ENCODE measurements at places on chromosomes 6 and 20.

GRCh38 chr6:79338493-79338892 is 104.0 kb upstream of the HMGN3 start:
- DNase-seq = no peak

GRCh38 chr6:10588562-10589428 is 67.6 kb downstream of the GCNT2 start:
- no peak for DNase-seq

DNA sequence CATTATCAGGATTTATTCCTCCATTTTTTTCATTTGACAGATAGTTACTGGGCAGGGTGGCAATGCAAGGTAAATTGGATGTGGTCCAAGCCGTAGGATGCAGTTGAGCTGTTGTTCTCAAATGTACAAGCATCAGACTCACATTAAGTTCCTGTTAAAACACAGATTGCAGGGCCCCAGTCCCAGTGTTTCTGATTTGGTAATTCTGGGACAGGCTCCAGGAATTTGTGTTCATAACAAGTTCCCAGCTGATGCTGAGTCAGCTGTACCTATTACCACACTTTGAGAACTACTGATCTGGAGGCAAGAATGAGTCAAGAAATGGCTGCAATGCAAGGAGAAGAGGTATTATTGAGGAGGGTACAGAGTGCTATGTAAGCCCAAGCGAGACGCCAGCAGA is 11.7 kb downstream of the TMEM244 start:
- DNase-seq = no peak

DNA sequence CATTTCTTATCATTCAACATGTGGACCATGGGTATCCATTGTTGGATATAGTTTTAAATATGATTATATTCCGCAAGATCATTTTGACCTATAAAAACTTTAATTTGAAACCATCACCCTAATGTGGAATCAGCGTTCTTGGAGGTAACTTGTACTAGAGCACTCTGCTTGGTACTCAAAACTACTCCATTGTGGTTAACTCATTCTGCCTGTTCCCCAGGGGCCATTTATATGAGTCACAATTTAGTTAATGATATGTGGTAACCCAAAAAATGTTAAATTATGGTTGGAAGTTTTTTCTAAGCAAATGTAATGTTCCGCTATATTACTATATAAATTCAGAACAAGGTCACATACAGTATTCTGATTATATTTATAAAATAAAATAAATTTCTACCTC is 109.3 kb downstream of the TRDN start:
- no peak for DNase-seq

DNA sequence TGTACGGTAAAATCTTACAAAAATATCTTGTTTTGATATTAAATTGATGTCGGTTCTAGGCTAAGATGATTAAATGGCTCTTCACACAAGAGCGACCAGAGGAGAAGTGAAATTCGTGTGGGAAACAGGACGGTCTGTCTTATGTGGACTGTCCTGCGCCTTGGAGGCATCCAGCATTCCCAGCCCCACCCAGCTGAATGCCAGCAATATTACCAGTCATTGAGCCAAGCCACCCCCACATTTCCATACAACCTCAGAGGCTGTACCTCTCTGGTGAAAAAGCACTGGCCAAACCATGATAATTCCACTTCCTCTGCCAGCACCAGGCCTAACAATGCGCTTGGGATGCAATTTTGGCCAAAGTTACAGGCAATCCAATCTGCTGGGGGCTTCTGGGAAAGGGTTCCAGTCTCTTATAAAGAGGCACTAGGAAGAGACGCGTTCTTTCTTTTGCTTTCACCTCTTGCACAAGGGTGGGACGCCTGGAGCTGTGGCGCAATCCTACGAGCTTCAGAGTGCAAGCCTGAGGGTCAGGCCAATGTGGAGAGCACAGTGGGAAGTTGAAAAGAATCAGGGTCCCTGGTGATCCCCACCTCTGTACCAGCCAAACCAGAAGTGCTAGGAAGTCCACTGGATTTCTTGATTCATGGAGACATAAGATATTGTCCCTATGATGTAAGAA is 213.1 kb downstream of the PREX1 start:
- no peak for DNase-seq

DNA sequence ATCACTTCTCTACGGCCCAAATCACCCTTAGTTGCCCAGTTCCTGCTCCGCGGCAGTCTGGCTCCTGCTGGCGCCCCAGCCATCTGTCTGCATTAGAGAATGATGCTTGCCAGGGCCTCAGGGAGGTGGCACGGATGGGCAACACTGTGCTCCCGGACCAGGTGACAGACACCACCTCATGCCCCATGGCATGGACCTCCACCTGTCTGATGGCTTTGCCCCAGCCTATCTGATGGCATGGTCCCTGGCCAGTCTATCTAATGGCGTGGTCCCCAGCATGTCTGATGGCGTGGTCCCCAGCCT is 18.8 kb upstream of the MRGBP start:
- DNase-seq = no peak

DNA sequence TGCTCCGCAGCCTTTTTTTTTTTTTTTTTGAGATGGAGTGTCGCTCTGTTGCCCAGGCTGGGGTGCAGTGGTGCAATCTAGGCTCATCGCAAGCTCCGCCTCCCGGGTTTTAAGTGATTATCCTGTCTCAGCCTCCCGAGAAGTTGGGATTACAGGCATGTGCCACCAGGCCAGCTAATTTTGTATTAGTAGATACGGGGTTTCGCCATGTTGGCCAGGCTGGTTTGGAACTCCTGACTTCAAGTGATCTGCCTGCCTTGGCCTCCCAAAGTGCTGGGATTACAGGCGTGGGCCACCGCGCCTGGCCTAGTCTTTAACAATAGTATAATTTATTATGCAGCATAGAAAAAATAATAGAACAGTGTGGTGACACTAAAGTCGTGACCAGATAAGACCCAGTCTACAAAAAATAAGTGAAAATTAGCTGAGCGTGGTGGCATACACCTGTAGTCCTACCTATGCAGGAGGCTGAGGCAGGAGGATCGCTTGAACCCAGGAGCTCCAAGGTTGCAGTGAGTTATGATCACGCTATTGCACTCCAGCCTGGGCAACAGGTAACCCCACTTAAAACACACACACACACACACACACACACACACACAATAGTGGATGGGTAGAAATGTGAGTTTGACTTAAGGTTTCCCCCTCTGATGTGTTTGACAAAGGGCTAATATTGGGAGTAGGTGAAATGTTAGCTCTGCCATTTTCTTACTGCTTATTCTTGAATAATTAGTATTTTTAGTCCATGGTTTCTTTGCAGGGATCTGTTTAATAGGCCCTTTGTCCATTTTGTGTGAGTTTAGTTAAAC is 6.5 kb downstream of the PIM1 start:
- no peak for DNase-seq

- DNase-seq = no peak
These were observed 38.6 kb downstream of the OVOL2 start for GRCh38 chr20:18019068-18019467.

DNA sequence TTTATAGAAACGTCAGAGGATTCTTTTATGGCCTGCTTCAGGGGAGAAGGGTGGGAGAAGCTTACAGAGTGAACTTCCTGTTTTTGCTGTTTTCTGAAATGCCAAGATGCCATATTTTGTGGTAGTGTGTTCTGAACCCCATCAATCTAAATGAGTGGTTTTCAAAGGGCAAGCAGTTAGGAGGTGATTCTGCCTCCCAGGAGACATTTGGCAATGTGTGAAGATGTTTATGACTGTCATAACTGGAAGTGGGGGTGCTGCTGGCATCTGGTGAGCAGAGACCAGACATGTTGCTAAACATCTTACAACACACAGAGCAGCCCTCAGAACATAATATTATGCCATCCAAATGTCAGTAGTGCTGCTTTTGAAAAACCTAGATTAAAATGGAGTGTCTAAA is 6.0 kb upstream of the PRL start:
- DNase-seq = no peak

GRCh38 chr20:23063581-23063980 is 14.1 kb upstream of the THBD start:
- DNase-seq = no peak

- no peak for DNase-seq
These were observed 214.4 kb downstream of the TMEM242 start for GRCh38 chr6:157108923-157109322.

GRCh38 chr6:52261229-52261628 is 16.9 kb upstream of the IL17F start:
- DNase-seq = no peak

DNA sequence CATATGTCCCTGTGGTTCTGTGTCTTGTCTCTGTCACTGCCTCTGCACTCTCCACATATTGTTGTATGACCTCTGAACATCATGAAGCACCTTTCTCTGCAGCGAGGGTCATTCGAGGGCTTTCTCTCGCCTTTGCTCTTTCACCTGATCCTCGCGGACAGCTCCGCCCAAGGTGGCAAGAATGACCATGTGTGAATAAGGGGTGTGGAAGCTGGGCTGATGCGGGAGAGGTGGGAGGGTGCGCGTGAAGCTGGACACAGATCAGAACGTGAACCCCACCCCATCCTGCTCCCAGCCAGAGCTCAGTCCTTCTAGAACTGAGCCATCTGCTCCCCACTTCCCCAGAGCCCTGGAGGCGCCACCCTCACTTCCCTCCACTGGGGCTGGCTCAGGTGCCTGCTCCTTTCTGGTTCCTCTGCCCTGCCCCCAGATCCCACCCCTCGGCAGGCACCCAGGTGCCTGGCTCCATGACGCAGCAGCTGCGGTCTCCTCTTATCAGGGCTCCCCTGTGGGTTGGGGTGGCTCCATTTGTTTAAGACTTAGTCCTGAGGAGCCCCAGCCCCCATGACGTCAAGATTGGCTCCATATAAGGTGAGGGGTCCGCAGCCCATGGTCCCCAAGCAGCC is at the start of gene MUCL3:
Gene MUCL3, plus strand, starts transcription at position 613 of the 626 bp plus-strand sequence. CDS start 27 bp downstream, outside the sequence.
- no peak for DNase-seq

- no peak for DNase-seq
These were observed 22.9 kb upstream of the NOL4L start for GRCh38 chr20:32607727-32608663.

DNA sequence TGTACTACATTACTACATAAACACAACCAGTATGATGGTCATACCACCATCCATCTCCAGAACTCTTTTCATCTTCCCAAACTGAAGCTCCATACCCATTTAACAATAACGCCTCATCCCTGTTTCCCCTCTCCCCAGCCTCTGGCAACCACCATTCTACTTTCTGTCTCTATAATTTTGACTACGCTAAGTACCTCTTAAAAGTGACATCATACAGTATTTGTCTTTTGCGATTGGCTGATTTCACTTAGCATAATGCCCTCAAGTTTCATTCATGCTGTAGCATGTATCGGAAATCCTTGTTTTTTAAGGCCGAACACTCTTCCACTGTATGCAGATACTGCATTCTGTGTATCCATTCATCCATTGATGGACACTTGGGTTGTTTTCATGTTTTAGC is 29.7 kb downstream of the GABRR1 start:
- no peak for DNase-seq

- no peak for DNase-seq
These were observed 55.5 kb upstream of the EEF1E1 start for GRCh38 chr6:8157839-8158238.

DNA sequence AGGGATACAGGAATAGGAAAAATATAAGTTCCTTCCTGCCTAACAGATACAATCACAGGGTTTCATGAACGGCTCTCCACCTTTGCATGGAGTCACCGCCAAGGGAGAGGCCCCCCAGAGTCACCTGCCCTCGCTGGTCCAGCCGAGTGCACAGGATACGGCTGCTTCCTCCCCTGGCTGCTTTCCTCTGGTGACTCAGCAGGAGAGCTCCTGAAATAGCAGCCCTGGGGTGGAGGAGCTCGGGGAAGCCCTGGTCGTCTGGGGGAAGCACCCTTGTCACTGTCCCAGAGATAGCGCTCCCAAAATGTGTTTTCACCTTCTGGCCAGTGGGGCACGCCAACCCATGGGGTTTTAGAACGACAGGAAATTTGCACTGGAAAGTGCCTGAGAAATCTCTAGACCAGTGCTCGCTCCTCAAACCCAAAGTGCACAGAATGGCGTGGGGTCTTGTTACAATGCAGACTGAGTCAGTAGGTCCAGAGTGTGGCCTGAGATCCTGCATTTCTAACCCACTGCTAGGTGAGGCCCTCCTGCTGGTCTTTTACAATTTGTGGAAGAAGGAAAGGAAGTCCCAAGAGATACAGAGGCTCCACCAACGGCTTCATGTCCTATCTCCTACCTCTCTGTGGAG is 35.9 kb upstream of the FAM50B start:
- no peak for DNase-seq

DNA sequence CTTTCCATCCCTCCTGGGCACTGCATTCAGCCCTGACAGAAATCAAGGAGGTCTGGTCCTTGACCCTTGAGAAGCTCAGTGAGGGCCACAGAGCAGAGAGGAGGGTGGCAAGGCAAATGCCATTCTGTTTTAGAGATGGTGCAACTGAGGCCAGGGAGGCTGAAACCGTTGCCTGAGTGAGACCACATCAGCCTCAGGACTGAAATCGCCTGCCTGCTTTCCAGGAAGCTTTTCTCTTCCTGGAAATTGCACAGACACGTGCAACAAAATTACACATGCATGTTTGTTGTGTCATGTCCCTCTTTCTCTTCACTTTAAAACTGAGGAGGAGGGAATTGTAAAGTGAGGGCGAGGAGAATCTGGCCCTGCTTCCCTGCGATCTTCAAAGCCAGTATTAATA is 113.7 kb upstream of the PDE10A start:
- no peak for DNase-seq

DNA sequence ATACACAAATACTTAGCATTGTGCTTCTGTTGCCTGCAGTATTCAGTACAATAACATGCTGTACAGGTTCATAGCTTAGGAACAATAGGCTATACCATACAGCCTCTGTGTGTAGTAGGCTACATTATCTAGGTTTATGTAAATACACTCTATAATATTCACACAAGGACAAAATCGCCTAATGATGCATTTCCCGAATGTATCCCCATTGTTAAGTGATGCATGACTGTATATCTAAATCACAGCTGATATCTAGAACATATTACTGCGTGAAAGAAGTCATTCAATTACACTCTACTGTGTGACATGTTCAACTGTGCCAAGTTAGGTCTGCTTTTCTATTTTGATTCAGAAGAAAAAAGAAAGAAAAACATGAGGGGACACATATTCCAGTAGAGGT is 633.5 kb downstream of the RFPL4B start:
- no peak for DNase-seq

- DNase-seq = no peak
These were observed 405.9 kb upstream of the SULF2 start for GRCh38 chr20:48191200-48191599.

- no peak for DNase-seq
These were observed 49.6 kb upstream of the PTPRK start for GRCh38 chr6:128569732-128570679.

DNA sequence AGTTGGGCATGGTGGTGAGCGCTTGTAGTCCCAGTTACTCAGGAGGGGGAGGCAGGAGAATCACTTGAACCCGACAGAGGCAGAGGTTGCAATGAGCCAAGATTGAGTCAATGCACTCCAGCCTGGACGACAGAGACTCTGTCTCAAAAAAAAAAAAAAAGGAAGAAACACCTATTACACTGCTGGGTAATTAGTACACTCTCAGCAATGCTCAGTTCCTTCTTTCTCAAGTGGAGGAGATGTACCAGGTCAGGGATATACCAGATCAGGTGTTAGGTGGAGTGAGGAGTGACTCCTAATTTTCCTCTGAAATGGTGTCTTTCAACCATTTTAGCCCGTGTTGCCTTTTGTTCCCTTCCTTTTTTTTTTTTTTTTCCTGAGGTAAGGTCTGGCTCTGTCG is 30.0 kb upstream of the UBR2 start:
- no peak for DNase-seq

GRCh38 chr6:73409395-73409794 is 14.8 kb downstream of the DDX43 start:
- DNase-seq = no peak

GRCh38 chr20:56429502-56429901 is 17.4 kb downstream of the CASS4 start:
- no peak for DNase-seq
